ENCODE measurements at places on chromosomes 16 and 17.

DNA sequence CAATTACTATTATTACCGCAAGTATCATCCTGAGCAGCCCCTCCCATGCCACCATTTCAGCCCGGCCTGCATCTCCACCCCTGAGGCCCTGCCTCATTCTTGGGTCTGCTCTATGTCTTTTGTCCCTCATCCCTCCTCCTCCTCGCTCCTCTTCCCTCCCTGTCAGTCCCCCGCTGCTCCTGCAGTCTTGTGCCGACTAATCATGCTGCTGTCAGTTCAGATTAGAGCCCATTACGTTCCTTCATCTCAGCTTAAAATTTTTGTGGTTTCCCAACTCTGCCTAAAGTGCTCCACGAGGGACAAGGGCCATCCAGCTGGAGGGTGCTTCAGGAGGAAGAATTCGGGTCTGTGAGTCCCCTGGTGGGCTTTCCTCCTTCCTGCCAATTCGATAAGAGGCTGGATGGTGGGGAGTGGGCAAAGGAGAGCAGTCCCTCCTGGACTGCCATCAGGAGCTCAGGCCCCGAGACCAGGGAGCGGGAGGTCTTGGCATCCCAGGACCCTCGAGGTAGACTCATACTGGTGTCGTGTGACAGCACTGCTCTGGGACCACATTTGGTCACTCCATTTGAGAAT, 32.9 kb upstream of the GOSR2 start:
- no peak for DNase-seq

DNA sequence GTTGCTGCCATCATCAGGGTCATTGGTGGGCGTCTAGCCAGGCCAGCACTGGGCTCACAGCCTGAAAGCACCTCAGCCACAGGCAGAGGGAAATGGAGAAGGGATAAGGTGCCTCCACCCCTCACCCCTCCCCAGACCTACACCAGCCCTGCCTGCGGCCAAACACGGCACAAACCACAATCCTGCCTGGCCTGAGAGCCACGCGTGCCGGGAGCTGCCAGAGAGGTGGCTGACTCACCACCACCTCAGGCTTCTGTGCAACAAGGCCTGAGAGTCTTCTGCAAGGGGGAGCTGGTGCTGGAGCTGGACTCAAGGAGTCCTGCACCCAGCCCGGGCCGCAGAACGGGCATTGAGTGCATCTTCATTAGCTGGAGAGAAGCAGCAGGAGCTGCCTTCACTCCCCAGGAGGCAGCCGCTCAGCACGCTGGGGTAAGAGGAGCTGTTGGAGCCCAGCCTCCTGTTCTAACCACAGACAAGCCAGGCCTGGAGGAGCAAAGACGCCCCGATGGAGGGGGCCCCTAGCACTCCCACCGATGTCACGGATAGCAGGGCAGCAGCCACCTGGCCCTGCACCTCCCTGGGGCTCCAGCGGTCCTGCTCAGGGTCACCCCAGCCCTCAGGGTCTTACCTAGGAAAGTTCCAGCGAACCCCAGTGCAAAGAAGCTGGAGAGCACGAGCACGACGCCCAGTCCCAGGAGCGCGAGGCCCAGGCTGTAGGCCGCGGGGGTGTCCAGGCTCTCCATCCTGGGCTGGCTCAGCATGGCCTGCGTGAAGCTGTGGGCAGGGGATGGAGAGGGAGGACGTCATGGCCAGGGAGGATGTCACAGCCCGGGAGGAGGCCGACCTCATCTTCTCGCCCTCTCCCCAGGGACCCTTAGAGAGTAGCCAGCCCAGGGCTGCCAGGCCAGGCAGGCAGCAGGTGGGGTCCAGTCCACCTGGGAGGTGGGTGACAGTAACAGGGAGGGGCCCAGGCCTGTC, 16.0 kb upstream of the RASD1 start:
- no peak for DNase-seq

DNA sequence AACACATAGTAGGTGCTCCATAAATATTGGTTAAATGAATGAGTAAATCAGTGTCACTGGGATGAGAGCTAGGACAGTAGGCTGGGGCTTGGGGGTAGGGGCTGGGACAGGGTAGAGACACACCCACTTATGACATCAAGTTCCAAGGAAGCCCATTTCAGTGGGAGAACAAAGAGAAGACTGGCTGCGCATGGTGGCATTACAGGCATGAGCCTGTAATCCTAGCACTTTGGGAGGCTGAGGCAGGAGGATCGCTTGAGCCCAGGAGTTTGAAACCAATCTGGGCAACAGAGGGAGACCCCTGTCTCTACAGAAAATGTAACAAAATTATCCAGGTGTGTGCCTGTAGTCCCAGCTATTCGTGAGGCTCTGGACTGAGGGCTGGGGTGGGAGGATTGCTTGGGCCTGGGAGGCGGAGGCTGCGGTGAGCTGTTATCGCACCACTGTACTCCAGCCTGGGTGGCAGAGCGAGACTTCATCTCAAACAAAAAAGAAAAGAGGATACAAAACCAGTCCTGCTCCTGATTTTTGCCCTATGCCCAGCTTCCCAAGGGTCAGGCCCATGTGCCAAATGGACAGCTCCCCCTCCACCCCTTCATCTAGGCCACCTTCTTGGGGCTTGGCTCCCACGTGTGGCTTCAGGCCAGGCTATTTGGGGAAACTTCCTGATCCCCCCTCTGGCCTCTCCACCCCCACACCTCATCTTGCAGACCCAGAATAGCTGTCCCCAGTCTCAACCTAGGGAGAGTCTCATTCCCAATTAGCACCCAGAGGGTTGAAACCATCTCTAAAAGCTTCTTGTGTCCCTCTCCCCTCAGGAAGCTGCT, 7.1 kb downstream of the ZNF385C start:
- DNase-seq = no peak

- no peak for DNase-seq
Observed at GRCh38 chr17:41308918-41309359, at the start of gene KRTAP16-1. TSS of gene KRTAP16-1 (minus strand) at chr17:41309309. CDS start at chr17:41309253, 56 bp downstream.

DNA sequence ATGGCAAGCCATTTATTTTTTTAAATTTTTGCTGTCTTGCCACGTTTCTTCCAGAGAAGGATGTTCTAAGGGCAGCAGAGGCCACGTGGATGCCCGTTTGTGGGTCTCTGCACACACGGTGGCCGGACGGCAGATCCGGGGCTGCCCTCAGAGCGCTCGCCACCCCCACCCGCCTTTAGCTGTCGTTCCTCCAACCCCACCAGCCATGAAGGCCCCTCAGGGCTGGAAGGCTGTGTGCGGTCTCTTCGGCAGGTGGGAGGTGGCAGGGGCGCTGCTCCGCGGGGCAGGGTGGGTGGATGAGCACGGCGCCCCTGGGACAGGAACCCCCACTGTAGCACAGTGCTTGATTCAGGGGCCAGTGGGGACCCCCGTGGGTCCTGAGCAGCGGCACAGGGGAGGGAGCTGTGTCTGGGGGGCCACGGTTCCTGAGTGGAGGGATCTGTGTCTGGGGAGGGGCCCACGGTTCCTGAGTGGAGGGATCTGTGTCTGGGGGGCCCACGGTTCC, 49.7 kb downstream of the ZFPM1 start:
- DNase-seq = no peak

- DNase-seq = no peak
Observed at GRCh38 chr17:50316016-50316587, 29.8 kb upstream of the XYLT2 start.

DNA sequence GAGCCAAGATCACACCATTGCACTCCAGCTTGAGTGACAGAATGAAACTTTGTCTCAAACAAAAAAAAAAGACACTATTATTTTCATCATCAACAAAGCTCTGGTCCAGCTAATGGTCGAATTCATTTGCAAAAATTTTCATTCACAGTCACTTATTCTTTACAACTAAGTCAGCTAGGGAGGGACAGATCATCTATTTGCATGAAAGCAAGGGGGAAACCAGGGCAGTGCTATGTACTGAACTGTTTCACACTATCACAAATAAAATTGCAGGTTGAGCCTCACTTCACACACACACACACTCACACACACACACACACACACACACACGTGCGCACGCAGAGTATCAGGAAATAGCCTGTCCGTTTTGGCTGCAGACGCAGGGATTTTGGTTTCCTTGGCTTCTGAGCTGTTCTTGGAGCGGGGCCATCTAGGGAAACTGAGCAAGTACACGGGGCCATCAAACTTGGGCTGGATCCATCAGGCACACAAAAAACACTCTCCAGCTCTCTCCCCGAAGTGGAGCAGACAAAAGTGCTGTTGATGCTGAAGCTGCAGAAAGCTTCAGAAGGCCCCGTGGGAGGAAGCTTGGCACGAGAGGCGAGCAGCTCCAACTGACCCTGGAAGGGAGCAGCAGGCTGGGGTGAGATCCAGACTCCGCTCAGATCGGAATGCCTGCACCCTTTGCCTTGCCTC, 44.3 kb upstream of the HELZ start:
- DNase-seq = peak; percentile 44

GRCh38 chr17:82650723-82651122, 2.5 kb upstream of the WDR45B start:
- no peak for DNase-seq

DNA sequence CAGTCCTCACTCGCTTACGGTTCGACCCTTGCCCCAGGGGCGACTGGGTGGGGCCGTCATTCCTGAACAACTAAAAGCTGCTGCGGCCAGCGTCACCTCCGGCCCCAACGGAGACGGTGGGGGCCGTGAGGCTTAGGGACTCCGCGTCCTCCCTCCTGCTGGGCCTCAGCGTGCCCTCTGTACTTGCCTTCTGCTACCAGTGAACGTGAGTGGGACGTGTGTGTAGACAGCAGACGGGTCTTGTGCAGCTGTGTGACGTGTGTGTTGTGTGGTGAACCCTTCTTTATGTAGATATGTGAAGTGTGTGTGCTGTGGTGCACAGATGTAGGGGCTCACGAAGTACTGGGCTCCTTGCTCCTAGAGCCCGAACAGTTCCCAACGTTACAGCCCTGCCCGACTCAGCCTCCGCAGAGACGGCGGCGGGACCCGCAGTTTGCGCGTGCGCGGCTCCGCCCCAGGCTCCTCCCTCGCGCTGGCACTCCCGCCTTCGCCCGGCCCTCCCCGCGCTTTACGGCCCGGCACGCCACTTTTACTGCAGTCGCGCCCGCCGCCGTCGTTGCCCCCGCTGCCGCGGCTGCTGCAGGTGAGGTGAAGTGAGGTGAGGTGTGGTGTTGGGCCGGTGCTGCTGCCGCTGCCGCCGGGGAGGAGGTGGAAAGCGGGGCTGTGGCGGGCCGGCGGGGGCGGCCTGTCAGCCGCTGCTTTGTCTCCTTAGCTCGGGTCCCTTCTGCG, at the start of gene PHAF1:
Gene PHAF1 (plus strand): TSS at position 535 of the 729 bp plus-strand sequence. CDS start 235 bp downstream, outside the sequence.
- peak; percentile 27 for DNase-seq

DNA sequence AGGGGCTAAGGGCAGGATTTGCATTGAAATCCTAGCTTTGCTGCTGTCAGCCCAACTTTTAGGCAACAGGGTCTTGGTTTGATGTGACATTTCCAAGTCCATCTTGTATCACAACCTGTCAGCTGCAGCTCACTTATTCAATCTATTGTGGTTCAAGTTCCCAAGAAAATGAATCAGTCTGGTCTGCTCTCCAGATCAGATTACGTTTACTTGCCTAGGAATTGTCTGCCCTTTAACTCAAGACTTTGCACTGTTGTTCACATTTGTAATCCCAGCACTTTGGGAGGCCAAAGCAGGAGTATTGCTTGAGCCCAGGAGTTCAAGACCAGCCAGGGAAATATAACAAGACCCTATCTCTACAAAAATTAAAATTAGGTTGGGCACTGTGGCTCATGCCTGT, 10.0 kb downstream of the STX4 start:
- no peak for DNase-seq

DNA sequence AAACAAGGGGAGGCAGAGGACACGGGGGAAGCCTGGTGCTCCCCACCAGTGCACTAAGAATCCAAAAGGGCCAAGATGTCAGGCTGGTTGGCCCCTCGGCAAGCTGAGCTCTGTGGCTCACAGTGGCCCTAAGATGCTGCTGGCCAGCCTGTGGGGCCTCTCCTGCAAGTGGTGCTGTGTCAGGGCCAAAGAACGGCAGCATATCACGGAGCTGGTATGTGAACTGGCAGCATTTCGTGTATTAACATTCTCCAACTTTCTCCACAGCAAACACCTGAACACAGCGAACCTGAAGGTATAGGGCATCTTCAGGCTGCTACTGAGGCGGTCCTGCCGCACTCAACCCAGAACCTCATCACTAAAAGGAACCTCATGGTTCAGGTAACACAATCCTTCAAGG, 34.8 kb downstream of the VAC14 start:
- DNase-seq = no peak

GRCh38 chr16:66510711-66511601, 39.0 kb downstream of the TK2 start:
- no peak for DNase-seq

GRCh38 chr16:22008215-22009059, 526 bp downstream of the MOSMO start:
- DNase-seq = no peak

Data from glomerular endothelial cell (primary cell).